ENCODE measurements at places on chromosomes 5 and 9.

GRCh38 chr5:55004729-55005128, 19.3 kb upstream of the GZMK start:
- no peak for DNase-seq

DNA sequence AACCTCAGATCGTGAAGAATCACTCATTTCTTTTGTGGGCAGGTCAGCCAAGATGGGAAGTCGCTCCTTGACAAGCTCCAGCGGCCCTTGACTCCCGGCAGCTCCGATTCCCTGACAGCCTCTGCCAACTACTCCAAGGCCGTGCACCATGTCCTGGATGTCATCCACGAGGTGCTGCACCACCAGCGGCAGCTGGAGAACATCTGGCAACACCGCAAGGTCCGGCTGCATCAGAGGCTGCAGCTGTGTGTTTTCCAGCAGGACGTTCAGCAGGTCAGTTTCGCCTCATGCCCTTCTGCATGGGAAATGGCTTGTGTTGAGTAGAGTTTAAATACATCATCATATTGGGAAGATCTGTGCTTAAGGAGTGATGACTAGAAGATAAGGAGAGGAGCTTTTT, 173.3 kb downstream of the TRIO start:
- no peak for DNase-seq

GRCh38 chr5:18220631-18221030, 586.4 kb downstream of the TAF11L14 start:
- no peak for DNase-seq

- no peak for DNase-seq
These were observed 116.2 kb upstream of the RAPGEF1 start for GRCh38 chr9:131856105-131856504.

GRCh38 chr5:119402555-119402954, 46.7 kb downstream of the TNFAIP8 start:
- DNase-seq, result no peak

- DNase-seq, result no peak
These were observed 159.4 kb downstream of the SEMA6A start for GRCh38 chr5:116415182-116415581.

DNA sequence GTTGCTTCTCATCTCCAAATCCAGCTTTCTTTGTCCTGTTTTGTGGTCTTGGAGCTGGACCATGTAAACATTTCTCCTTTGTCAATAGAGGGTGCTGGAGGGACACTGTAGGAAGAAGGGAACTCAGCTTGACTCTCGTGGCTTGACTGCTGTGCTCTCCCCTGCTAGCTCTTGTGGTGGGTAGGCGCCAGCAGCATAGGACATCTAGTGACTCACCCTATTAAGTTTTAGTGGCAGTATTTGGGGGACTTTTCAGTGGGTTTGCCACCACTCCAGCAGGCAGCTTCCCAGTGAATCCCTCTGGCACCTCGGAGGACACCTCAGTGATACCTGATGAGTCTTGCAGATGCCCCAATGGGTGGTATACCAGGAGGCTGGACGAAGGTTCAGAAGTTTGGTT, 97.8 kb downstream of the TSSK1B start:
- DNase-seq, result no peak

- DNase-seq, result no peak
These were observed 11.0 kb upstream of the CCNH start for GRCh38 chr5:87423755-87424154.

DNA sequence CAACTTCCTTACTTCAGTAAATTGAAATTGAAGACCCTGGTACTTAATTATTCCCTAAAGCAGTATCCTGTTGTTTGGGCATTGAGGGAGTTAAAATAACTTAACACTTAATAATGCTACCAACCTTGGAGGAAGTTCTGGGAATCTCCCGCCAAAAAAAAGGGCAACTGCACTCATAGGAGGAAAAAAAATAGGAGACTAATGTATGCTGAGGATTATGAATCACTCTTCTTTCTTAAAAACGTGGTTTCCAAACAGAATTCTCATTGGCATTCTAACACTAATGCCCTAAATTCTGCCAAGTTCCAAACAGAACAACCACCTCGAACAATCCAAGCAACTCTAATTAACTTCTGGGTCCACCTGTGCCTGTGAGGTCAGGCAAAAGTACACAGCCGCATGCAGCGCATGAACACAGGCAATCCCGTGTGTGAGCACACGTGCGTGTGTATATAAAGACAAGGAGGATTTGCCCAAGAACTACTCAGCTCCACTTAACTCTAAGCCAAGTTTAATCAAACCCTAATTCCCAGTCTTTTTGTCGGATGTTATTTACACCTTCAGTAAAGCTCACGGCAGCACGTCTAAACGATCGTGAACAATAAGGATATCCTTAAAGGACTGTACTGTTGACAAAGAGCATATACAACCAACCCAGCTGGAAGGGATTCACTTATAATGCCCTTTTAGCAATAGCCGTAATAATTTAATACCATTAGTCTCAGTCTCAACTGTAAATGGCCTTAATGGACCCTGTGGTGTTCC, 78.4 kb downstream of the EBF1 start:
- no peak for DNase-seq

DNA sequence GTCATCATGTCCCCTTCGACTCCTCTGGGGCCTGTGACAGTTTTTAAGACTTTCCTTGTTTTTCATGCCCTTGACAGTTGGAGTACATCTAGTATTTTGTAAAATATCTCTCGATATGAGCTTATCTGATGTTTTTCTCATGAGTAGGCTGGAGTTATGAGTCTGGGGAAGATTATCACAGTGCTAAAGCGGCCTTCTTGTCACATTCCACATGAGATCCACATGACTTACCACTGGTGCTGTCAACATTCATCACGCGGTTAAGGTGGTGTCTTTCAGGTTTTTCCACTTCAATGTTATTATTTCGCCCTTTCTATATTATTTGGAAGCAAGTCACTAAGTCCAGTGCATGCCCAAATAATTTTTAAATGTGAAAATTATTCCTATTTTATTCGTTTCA, 17.1 kb upstream of the CAST start:
- no peak for DNase-seq

DNA sequence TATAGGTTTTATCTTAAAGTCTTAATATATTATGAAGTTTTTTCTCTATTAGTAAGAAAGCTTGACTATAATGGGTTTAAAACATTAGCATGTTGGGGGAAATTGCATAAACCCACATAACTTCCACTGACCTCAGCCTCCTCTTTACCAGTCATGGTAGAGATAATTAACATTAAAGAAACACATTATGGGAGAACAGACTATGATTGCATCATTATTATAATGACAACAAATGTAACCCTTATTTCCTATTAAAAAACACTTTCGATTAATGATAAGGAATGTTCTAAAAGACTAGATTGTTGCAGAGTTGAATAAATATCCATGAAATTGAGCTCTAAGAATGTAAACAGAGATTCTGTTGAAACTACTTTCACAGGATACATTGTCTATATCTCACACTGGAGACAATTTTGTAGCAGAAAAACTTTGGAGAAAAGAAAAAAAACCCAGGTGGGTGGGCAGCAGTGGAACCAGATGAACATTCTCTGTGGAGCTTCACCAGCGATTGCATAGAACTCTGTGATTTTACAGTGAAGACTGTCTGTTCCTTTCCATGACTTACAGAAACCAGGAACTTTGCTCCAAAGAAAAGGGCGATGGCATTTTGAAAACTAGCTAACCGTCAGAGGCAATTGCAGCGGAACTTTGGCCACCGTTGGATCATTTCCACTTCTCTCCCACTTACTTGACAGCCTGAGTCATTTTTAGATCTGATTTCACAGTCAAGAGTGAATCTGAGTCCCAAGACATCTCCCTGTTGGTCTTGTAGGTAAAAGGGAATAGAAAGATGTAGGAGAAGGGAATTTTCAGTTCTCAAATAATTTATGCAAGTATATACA, 21.0 kb upstream of the ERAP2 start:
- no peak for DNase-seq

GRCh38 chr5:43409809-43410271, 2.4 kb downstream of the CCL28 start:
- no peak for DNase-seq

GRCh38 chr9:86126998-86127972, 27.9 kb upstream of the GOLM1 start:
- DNase-seq, result no peak

GRCh38 chr5:84378961-84379360, 5.7 kb downstream of the EDIL3 start:
- DNase-seq, result no peak

DNA sequence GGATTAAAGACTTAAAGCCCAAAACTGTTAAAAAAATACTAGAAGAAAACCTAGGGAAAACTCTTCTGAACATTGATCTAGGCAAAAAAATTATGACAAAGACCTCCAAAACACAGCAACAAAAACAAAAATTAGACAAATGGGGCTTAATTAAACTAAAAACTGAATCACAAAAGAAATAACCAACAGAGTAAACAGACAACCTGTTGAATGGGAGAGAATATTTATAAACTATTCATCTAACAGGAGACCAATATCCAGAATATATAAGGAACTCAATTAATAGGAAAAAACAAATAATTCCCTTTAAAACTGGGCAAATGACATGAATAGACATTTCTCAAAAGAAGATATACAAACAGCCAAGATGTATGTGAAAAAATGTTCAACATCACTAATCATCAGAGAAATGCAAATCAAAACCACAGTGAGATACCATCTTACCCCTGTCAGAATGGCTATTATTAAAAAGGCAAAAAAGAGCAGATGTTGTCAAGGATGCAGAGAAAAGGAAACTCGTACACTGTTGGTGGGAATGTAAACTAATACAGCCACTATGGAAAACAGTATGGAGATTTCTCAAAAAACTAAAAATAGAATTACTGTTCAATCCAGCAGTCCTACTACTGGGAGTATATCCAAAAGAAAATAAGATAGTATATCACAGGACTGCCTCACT, 50.2 kb upstream of the TLX3 start:
- DNase-seq, result no peak

DNA sequence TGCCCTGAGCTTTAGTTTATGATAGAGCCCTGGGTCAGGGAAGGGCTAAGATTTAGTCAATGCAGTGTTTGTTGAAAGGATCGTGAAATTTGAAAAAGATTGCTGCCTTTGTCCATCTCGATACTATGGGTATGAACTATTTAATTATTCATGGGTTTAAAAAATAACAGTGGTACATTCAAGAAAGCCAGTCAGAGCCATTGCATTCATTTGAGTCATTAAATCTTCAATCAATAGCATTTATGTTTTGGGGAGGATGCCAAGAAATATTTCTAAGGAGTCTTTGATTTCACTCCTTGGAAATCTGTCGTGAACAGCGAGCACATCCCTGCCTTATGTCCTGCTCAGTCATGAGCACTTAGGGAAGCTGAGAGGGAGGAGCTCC, 54.4 kb upstream of the LRRTM2 start:
- DNase-seq, result no peak

DNA sequence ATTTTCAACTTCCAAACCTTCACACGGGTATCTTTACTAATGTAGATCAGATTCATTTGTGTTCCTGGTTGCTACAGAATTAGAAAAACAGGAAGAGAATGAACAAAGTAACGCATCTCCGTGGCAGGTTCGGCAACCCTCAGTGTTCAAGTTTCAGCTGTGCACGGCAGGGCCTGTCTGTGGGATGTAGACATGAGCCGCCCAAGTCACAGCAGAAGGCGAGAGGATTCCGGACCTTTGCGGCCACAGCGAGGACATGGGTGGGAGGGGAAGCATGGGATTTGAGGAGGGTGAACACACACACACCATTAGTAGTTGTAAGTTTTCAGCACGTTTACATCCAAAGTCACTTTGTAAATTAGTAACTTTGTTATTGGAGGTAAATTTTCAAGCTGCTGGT, 31.7 kb upstream of the CEP72 start:
- DNase-seq, result peak; percentile 47

DNA sequence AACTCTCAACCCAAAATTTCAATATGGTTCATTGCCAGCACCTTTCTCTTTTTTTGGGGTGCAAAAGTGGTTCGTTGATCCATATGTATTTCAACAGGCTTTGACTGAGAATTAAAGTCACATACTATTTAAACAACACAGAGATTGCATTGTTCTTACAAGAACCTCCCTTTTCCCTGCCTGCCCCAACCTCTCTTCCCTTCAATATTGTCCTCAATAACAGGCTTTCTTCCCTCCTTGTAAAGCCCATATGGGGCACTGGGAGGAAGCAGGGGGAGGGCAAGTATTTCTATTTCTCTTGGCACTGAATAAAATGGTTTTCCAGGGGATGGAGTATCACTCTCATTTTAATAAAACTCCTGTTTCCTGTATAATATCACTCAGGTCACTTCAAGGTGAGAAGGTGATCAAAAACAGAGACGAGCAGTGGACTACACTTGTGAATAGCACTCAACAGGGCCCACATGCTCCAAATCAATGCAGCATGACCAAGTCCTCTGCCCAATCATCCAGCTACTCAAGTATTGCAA, 65.1 kb downstream of the EFNA5 start:
- no peak for DNase-seq

GRCh38 chr5:168860503-168860902, 281.3 kb upstream of the PANK3 start:
- DNase-seq, result no peak

DNA sequence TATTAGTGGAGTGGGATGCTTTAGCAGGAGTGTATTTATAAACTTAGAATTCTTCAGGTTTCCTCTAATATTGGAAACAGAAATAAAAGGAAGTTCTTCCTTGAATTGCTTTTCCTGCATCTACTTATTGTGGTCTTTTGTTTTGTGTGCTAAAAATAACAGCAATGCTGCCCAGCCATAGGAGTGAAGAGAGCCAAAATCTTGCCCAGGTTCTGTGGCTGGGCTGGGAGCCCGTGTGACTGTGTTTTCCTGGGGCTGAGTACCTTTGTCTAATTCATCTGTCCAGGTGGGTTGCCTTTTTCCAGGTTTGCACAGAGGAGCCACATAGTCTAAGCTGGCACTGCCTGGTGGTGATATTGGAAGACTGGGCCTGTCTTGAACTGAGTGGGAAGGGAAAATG, 179.7 kb upstream of the ADAMTSL1 start:
- no peak for DNase-seq

DNA sequence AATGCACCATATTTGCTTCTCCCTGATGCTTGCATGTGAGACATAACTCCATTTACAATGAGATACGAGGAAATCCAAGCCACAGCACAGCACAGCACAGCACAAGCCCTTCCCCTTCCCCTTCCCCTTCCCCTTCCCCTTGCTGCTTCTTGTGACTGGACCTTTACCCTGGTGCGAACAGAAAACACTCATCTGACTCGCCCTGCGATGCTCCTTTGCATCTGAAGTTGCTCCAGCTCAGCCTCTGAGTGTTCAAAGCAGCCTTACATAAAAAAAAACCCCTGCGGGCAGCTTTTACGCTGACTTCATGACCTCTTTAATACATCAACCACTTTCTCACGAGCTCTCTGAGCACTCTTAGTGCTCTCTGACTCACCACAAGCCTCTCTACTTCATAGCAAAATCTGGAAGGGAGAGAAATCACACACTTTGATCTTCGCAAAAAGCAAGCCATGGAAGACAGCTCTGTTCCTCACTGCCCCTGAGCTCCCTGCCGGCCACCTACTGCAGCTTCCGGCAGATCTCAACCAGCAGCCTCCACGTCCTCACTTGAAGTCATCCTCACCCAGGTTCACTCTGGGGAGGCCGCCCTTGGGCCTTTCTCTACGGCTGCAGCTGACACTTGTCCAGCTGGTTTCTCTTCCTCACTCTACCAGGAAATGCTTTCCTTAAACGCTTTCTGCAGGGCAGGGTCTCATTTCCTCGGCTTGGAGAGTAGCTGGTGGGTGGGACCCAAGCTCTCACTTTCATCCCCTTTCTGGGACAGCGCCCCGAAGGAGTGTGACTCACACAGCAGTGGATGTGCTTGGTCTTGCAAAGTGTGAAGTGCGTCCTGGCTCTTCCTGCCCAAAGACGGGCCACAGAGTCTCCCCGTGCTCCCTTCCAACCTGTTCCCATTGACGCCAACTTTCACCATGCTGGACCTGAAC, 5.3 kb downstream of the SLC34A1 start:
- peak; percentile 73 for DNase-seq

- peak; percentile 68 for DNase-seq
These were observed 60.8 kb downstream of the SEMA4D start for GRCh38 chr9:89436963-89437625.

Measured in ascending aorta (tissue), 2 donors.